Activated T-cell treated with anti-CD3 and anti-CD28 coated beads for 24 hours (primary cell): ENCODE measurements at places on chromosomes 12 and 14.
A peak's percentile ranks its signal among the peaks of the same experiment; 100 is the strongest.

DNA sequence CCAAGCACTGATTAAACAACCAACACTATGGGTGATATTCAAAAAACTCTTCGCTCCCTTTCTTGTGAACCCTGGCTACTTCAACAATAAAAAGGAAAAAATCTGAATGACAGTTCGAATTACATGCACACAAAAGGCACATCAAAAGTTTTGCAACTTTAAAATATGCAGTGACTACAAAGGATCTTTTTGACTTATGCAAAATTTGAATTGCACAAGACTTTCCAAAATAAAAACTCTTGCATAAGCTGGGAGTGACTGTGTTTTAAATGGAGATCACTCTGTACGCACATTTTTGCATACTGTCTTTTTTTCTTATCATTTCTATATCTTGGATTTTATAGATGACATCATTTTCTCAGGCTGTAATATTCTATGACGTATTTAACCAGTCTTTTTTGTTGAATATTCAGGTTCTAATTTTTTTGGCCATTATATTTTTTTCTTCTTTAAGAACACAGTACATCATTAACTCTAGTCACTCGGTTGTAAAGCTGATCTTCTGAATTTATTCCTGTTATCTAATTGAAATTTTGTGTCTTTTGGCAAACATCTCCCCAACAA, 667.6 kb upstream of the TBX3 start:
- no peak for DNase-seq

- DNase-seq, result peak; percentile 39
Observed at GRCh38 chr14:36315159-36315853, 5.1 kb downstream of the MBIP start.

GRCh38 chr14:89641495-89642175, 224.6 kb upstream of the FOXN3 start:
- DNase-seq, result no peak

GRCh38 chr12:107369679-107370078, 276.3 kb upstream of the CRY1 start:
- peak; percentile 20 for DNase-seq

DNA sequence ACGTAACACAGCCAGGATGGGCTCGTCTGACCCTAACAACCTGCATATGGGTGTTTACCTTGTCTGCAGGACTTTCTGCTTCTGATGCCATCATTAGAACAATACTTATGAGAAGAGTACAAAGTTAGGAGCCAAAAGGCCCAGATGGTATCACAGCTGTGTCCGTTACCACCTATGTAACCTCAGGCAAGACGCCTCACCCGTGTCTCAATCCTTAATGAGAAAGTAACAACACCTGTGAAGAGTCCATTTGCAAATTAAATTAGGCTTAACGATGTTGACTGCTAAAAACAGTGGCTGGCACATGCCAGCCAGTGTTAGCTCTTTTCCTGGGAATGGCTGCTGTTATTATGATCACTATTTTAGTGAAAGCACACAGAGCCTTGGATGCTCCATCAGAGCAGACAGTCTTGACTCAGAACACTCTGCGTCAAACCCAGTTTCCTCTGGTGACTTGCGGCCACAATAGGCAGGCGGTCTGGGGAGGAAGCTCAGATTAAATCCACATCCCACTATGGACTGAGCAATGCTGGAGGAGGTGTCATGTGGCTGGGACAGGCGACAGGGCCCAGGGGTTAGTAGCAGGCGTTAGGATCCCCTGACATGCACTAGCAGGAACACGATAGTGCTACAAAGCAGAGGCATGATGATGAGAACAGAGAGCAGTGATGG, 125.3 kb downstream of the SLC15A4 start:
- DNase-seq, result no peak

- no peak for DNase-seq
Observed at GRCh38 chr12:38587594-38587993, 271.0 kb downstream of the ALG10B start.

DNA sequence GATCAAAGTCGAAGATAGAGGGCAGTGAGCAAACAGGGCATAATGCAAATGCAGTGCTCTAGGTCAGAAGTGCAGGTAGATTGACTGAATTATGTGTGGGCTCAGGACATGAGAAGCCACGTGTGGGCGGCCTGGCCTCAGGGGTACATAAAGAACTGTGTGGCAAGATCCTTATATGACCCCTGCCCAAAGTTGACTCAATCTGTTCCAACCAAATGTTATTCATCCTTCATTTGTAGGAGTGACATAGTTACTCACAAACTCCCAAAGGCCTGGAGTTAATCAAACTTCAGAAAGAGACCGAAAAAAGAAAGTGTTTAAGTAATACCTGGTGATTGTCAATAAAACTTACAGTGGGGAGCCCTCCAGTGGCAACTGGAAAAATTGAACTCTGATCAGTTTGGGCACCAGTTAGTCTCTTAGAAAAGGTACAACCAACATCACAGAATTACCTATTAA, 150.4 kb upstream of the FAR2 start:
- DNase-seq, result no peak

DNA sequence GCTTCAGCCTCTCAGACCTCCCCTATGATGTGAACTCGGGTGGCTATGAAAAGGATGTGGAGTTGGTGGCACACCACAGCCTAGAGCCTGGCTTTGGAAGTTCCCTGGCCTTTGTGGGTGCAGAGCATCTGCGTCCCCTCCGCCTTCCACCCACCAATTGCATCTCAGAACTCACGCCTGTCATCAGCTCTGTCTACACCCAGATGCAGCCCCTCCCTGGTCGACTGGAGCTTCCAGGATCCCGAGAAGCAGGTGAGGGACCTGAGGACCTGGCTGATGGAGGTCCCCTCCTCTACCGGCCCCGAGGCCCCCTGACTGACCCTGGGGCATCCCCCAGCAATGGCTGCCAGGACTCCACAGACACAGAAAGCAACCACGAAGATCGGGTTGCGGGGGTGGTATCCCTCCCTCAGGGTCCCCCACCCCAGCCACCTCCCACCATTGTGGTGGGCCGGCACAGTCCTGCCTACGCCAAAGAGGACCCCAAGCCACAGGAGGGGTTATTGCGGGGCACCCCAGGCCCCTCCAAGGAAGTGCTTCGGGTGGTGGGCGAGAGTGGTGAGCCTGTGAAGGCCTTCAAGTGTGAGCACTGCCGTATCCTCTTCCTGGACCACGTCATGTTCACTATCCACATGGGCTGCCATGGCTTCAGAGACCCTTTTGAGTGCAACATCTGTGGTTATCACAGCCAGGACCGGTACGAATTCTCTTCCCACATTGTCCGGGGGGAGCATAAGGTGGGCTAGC, 7.0 kb upstream of the RPS26 start:
- no peak for DNase-seq

DNA sequence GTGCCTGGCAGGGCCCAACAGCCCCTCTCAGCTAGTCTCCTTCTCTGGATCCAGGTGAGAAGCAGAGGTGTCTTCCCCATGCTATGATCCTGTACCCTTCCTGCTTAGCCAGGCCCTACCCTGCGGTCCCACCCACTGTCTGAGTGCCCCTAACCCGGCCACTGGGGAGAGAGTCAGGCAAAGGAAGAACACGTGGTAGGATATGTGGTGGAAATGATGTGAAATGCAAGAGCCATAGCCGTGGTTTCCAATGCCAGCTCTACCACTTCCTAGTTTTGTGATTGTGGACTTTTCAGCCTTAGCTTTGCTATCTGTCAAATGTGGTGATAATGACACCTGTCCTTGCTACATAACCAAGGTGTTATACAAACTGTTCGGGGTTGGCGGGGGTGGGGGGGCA, 15.8 kb downstream of the KRT2 start:
- no peak for DNase-seq

DNA sequence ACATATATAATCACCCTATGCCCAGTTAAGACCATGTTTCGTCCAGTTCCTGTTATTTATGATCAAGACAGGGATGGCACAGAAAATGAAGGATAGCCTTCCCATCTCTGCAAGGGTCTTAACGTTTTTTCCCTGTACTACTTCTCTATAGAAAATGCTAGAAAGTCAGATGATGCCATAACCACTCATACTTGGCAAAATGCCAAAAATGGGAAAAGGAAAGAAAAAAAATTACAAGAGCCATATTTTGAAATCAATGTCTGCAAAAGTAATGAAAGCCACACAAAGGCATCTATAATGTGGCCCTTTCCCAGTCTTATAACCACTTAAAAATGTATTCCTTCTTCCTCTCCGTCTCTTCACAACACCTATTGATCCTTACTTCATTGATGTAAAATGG, 1.8 kb upstream of the MYL6B start:
- DNase-seq, result no peak

DNA sequence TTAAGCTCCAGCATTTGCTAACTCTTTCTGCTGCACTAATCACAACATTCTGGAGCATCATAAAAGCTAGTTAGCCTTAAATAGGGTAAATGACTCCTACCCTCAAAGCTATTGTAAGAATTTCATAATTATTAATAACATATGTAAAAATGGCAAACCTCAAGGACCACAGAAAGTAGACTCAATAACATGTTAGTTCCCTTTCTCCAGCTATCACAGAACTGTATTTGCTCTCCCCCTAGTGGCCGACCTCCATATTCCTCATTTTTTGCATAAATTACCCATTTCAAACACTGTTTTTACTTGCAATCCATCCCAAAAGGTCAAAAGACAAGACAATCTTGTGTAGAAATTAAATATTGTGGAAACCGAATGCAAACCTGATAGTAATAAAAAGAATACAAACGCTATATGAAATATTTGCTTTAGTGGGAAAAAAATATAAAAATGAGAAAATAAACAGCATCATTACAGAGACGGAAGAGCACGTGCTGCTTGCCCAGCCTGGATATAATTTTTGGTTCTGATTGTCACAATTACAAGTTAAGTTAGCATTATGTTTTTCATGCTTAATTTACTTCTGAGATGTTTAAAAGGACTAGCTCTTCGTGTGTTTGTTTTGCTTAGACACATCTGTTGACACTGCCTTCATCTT, 97.9 kb downstream of the RERGL start:
- no peak for DNase-seq

DNA sequence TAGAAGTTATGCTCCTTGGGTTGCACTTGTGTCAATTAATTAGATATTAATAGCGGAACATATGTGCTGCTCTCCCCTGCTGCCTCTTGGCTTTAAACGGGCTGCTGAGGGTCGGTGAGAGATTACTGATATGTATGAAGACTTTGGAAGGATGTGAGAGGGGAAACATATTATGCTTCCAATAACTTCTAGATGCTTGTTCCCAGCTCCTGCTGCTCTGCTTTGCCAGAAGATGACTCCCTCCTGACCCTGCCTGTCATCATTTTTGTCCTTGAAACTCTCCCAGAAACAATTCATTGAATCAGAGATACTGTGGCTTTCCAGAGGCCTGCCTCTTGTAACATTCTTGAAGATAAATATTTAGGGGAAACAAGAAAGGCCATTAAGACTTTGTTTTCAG, 300.1 kb upstream of the STXBP6 start:
- DNase-seq, result no peak

- DNase-seq, result no peak
Observed at GRCh38 chr14:27863166-27863565, 903.4 kb upstream of the FOXG1 start.

- DNase-seq, result no peak
Observed at GRCh38 chr12:131038159-131038558, 84.5 kb downstream of the ADGRD1 start.

DNA sequence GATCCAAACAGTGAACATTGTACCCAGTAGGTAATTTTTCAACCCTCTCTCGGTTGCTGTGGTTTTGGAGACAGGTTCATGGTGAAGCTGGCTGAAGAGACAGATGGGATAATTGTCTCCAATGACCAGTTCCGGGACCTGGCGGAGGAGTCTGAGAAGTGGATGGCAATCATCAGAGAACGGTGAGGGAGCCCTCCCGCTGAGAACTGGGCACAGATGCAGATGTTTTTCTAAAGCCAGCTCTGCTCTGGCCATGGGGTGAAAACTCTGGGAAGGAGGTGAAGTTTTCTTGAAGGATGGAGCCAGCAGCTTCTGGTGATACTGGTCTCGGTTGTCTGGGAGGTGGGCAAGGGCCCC, 6.2 kb downstream of the KHNYN start:
- DNase-seq, result no peak

- no peak for DNase-seq
Observed at GRCh38 chr12:120563495-120563894, 17.7 kb downstream of the POP5 start.

DNA sequence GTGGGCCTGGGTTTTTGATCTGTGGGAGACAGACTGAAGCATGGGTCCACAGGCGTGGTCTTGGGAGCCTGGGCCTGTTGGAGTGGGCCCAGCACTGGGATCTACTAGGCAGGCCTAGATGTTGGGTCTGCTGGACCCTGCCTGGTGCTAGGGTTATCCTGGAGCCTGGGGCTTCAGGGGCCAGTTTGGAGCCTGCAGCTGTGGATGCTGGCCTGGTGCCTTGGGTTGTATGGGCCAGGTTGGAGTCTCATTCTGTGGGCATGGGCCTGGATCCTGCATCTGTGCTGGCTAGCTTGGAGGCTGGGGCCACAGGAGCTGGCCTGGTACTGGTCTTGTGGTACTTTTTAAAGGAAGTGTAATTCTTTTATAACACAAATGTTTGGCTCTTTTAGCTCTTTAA, 68.0 kb downstream of the GPHN start:
- DNase-seq, result no peak

DNA sequence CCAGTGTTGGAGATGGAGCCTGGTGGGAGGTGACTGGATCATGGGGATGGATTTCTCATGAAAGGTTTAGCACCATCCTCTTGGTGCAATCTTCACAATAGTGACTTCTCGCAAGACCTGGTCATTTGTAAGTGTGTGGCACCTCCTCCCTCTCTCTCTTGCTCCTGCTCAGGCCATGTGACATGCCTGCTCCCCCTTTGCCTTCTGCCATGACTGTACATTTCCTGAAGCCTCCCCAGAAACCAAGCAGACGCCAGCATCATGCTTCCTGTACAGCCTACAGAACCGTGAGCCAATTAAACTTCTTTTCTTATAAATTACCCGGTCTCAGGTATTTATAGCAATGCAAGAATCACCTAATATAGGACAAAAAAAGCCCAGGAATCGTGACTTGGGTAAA, 171.0 kb upstream of the FOXN3 start:
- DNase-seq, result no peak

GRCh38 chr12:110564471-110564991, 18.6 kb downstream of the PPTC7 start:
- DNase-seq, result no peak

- no peak for DNase-seq
Observed at GRCh38 chr12:2120982-2121758, 68.4 kb downstream of the CACNA1C start.

DNA sequence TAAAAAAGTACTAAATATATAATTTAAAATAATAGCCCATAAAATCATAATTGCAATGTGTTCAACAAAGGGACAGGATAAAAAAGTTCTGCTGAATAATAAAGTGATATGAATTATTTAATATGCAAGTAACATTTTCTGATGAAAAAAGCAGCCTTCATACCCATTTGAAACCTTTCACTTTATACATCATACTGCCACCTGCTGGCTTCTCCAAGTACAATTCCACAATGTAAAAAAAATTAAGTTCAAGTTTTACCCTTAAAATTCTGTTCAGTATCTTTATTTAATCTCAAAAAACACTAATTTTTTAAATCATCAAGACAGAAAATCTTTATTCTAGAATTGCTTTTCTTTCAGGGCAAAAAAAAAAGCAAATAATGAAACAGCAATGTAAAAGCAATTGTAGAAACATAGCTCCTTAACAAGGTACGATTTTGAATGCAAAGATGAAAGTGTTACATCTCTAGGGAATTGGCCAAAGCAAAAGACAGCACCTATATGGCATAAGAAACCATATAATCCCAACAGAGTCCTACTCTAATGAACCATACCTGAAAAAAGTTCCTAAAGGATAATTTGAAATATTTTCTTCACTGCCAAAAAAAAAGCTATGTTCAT, 15.0 kb downstream of the MDM1 start:
- peak; percentile 35 for DNase-seq

- DNase-seq, result no peak
Observed at GRCh38 chr14:75430526-75430925, 2.7 kb downstream of the JDP2 start.

GRCh38 chr12:29709496-29710040, 74.2 kb downstream of the TMTC1 start:
- DNase-seq, result no peak
